ENCODE measurements at places on chromosomes 2 and 18.

DNA sequence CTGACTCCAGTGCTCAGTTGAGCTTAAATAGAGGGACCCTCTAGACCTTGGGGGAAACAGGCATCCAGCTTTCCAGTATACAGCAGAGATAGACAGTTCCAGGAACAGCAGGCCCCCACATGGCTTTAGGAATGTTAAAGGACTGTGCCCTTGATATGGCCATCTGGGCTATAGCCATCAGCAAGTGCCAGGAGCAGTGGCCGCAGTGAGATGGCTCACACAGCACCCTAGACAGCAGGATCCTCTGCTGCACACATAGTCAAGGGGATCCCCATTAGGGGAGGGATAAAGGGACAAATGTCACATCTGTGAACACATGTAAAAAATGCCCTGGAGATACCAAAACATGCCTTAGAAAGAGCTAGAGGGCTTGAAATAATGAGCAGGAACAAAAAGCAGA lies 213.4 kb downstream of the PTH2R start:
- DNase-seq, result no peak

DNA sequence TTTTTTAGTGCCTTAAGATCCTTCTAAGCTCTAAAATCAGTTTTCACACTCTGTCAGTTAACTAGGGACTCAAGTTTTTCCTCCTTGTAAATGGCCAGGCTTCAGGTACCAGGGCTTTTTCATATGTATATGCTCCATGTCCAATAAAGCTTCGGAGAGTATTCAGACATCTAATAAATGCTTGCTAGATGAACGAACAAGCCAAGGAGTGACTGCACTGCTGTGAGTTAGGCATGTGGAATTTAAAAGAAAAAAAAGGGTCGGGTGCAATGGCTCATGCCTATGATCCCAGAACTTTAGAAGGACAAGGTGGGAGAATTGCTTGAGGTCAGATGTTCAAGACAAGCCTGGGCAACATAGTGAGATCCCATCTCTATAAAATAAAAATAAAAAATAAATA lies 81.9 kb downstream of the CDH2 start:
- no peak for DNase-seq

DNA sequence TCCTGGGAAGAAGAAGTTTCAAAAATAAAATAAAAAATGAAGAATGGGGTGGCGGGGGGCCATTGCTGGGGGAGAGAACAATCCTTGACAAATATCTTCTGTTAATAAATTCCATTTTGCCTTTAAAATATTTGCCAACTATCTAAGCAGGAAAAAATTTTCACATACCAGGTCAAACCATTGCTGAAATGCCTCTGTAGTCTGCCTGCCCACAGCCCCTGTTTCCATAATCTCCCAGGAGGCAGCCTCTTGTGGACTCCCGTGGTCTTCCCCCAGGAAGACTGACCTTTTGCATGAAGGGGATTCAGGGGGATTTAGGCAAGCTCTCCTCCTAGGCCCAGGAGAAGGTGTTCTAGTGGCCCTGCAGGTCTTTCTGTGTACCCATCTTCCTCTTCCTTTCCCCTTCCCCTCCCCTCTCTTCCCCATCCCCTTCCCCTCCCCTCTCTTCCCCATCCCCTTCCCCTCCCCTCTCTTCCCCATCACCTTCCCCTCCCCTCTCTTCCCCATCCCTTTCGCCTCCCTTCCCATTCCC lies 61.0 kb downstream of the RPL37A start:
- no peak for DNase-seq

GRCh38 chr2:42133771-42134195 lies 35.4 kb upstream of the EML4 start:
- no peak for DNase-seq

DNA sequence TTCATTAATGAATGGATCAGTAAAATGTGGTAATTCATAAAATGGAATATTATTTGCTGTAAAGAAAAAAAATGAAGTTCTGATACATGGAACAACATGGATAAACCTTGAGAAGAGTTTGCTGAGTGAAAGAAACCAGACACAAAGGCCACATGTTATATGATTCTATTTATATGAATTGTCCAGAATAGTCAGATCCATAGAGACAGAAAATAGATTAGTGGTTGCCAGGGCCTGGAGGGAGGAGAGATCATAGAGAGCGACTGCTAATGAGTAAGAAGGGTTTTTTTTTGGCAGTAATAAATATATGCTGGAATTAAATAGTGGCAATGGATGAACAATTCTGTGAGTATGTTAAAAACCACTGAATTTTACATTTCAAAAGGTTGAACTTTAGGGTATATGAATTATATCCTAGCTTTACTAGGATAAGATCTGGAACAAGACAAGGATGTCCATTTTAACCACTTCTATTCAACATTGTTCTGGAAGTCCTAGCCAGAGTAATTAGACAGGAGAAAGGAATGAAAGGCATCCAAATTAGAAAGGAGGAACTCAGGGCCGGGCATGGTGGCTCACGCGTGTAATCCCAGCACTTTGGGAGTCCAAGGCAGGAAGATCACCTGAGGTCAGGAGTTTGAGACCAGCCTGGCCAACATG lies 48.8 kb downstream of the MAPRE2 start:
- no peak for DNase-seq

- no peak for DNase-seq
Measured at GRCh38 chr2:101041413-101041812, 39.3 kb downstream of the RPL31 start.

- peak; percentile 95 for DNase-seq
Measured at GRCh38 chr2:134119713-134120405, 134.0 kb upstream of the MGAT5 start.

- DNase-seq, result no peak
Measured at GRCh38 chr18:23099621-23100020, 35.7 kb upstream of the CABLES1 start.
